ENCODE measurements at places on chromosomes 5 and 9. TPM values are rescaled to one million over a fixed set of nuclear protein-coding genes. Genes with fewer than 3 reads are reported as not detected.

DNA sequence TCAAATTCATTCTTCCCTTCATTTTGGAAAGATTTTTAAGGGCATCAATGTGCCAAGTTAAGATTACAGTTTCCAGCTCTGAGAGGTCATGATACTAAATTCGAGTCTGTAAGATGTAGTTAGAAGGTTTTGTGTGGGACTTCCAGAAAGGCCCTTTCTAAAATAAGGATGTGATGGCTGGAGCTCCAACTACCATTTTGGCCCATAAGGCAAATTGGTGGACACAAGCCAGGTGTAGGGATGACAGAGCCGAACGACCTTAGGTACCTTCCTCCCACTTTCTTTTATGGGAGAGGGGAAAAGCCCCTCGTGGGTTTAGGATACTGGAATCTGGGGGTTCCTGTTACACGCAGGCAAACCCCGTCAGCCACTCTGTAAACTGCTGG is 54.3 kb upstream of the PTPDC1 start:
- DNase-seq, result no peak

- no peak for DNase-seq
Observed at GRCh38 chr5:37756248-37756647, 83.6 kb downstream of the GDNF start.

GRCh38 chr5:129082225-129083136 is 12.1 kb upstream of the ISOC1 start:
- DNase-seq, result no peak

DNA sequence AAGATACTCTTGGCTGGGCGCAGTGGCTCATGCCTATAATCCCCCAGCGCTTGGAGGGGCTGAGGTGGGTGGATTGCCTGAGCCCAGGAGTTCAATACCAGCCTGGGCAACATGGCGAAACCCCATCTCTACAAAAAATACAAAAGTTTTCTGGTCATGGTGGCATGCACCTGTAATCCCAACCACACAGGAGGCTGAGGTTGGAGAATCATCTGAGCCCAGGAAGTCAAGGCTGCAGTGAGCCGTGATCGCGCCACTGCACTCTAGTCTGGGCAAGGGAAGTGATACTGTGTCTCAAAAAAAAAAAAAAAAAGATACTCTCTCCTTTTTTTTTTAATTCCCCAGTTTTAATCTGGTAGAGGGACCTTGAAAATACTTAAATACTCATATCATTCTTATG is 15.0 kb downstream of the ANKRD33B start:
- no peak for DNase-seq

The ADGRD2 gene
- not detected for total RNA-seq

DNA sequence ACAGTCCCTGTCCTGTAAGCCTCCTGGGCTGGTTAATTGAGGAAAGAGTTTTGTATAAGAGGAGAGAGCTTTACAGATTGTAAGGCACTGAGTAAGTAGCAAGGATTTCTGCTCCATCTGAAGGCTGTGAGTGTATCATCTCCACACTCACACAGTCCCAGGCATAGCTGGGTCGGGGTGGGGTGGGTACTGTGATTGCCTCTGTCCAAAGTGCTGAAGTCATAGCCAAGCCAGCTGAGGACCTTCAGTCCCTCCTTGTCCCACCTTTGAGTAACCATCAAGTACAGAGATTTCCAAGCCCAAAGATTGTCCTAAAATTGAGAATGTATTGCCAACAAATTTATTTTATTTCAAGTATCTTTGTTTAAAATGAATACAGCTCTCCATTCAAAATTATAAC is 5.5 kb upstream of the DNAJB5 start:
- DNase-seq, result no peak

The TMC1 gene
- total RNA-seq, result 0.17 TPM

Data from mucosa of descending colon (tissue), 3 donors.